ENCODE measurements at places on chromosomes 16 and 17. TPM values are rescaled to one million over a fixed set of nuclear protein-coding genes. Genes with fewer than 3 reads are reported as not detected.

DNA sequence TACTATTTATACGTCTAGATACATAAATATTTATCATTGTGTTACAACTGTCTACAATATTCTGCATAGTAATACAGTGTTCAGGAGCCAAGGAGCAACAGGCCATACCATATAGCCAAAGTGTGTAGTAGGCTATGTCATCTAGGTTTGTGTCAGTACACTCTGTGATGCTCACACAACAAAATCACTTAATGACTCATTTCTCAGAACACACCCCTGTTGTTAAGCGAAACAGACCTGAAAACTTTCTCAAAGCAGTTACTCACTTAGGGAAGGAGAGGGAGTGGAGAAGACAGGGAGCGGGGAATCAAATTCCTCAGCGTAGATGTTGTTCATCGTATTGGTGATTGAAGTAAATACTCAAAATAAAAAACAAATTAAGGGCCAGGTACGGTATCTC lies 269.5 kb downstream of the STX8 start:
- DNase-seq: no peak

DNA sequence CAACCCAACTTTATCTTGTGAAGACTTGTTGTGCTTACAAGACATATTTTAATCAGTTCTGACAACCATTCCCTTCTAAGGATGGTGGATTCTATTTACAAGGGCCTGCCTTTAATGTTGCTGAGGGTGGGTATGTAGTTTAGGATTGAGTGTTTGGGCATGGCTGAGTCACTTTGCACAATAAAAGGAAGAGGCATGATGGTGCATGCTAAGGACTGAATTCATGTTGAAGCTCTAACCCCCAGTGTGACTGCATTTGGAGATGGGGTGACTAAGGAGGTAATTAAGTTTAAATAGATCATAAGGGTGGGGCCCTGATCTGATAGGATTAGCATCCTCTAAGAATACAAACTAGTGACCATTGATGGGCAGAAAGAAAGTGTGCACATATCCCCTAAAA lies 196.1 kb upstream of the HS3ST3A1 start:
- no peak for DNase-seq

- DNase-seq: no peak
Measured at GRCh38 chr16:77556201-77556873, 121.5 kb upstream of the ADAMTS18 start.

DNA sequence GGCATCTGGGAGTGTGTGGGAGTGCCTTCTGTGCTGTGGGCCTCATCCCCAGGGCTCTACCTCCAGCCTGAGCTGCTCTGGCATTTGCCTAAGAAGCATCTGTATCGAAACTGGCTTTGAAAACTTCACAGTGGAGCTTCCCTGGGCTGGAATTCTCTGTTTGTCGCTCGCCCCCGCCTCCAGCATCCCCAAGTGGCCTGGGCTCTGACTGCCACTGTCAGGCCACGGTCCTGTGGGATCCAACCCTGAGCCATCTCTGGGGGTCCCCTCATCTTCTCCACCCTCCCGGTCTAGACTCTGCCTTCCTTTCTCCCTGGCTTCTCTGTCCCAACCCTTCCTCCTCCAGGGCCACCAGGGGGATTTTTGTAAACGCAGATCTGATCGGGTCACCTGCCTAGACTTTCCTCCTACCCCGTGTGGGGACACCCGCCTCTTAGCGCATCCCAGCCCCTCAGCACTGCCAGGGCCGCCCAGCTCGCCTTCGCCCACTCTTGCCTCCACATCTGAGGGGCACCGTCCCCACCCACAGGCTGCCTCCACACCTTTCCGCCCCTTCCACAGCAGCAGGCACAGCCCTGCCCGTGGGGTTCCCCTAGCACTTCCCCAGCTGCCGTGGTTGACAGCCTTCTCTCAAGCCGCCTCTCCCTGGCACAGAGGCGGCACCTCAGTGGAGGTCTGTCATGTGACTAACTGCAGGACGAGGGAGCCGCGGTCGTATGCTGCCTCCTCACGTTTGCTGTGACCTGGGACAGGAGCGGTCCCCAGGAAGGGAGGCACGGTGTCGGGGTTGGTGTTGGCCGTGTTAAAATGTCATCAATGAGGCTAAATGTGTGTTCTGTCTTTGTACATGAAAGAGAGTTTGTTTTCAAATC lies 12.0 kb downstream of the TBC1D24 start:
- no peak for DNase-seq

DNA sequence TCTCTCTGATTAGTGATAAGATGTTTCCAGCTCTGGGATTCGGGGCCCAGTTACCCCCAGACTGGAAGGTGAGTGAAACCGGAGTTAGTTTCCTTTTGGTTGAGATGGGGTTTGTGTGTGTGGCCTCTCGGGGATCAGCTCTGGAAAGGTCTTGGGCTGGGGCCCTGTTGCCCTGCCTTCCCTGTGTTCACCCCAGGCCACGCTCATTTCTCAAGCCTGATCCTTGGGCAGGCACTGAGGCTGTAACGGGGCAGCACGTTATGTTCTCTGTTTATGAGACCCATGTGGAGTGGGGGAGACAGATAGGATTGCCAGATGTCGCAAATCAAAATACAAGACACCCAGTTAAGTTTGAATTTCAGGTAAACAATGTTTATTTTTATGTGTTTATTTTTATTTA lies 35.5 kb downstream of the CPNE2 start:
- no peak for DNase-seq

GRCh38 chr16:65774350-65774749 lies 592.1 kb upstream of the CDH5 start:
- no peak for DNase-seq

GRCh38 chr16:69523566-69524305 lies 42.0 kb upstream of the NFAT5 start:
- no peak for DNase-seq

GRCh38 chr16:76309639-76310335 lies 32.6 kb downstream of the CNTNAP4 start:
- DNase-seq: no peak

GRCh38 chr16:76162046-76162445 lies 115.2 kb upstream of the CNTNAP4 start:
- DNase-seq: no peak

GRCh38 chr16:50651835-50652438 lies 29.2 kb downstream of the SNX20 start:
- no peak for DNase-seq

GRCh38 chr17:4806777-4807604 lies at the start of gene PLD2:
PLD2 (plus strand) TSS chr17:4807152; CDS start chr17:4807773, 621 bp downstream.
- DNase-seq: peak; percentile 42

GRCh38 chr17:2025622-2026309 lies 632 bp upstream of the RTN4RL1 start:
- DNase-seq: no peak

DNA sequence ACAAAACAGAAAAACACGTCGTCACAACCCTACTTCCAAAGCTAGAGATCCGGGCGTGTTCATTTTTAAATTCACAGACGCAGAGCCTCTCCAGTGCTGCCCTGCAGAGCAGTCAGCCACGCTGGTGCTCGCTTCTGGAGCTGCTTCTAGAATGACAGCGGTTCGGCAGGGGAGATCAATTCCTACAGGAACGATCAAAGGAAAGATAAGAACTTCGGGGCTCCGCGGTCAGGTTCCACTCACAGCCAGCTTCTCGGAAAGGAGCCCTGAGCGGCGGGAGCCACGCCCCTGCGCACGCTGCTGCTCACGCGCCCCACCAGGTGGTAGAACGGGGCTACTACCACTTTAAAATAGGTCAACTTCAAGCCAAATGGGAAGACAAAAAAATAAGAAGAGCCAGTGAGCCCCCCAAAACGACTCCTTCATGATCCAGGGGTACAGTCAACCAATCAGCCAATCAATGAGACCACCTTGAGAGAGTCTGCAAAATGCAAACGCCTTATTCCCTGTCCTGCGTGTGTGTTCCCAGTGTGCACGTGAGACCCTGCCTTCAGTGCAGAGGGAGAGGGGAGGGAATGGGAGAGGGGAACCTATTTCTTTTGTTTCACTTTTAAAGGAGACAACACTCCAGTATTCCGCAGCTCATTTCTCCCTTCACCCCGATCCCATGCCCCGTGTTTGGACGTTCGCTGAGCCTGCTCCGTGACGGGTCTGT lies 209.7 kb downstream of the RBFOX3 start:
- DNase-seq: peak; percentile 44

- DNase-seq: no peak
Measured at GRCh38 chr17:80586846-80587228, 42.2 kb downstream of the RPTOR start.

DNA sequence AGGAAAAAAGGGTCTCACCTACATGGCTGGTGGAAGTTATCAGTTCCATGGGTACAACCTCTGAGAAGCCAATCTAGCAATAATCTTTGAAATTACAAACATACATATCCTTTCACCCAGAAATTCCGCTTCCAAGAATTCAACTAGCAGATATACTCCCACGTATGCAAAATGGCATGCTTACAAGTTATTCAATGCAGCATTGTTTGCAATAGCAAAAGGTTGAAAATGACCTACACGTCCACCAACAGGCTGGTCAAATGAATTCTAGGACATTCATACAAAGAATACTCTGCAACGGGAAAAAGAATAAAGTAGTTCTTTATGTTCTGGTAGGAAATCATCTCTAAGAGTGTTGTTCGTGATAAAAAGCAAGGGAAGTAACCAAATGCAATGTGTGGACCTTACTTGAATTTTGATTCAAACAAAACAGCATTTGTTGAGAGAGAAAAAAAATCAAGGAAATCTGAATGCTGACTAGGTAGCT lies 63.7 kb upstream of the NLK start:
- DNase-seq: no peak

XAF1 gene
- 0.25 TPM for total RNA-seq

PIMREG gene
- total RNA-seq: 57.0 TPM

CLEC19A gene
- total RNA-seq: not detected

KCNJ16 gene
- not detected for total RNA-seq

TMEM98 gene
- total RNA-seq: 29.3 TPM

STAT5B gene
- 7.1 TPM for total RNA-seq

CD300LF gene
- not detected for total RNA-seq

GRAPL gene
- total RNA-seq: 0.44 TPM
